ENCODE measurements at places on chromosomes 13 and 19.

GRCh38 chr13:63175536-63175935, 1759.9 kb upstream of the PCDH20 start:
- DNase-seq = no peak

- no peak for DNase-seq
Observed at GRCh38 chr13:48965736-48966135, 10.0 kb upstream of the FNDC3A start.

DNA sequence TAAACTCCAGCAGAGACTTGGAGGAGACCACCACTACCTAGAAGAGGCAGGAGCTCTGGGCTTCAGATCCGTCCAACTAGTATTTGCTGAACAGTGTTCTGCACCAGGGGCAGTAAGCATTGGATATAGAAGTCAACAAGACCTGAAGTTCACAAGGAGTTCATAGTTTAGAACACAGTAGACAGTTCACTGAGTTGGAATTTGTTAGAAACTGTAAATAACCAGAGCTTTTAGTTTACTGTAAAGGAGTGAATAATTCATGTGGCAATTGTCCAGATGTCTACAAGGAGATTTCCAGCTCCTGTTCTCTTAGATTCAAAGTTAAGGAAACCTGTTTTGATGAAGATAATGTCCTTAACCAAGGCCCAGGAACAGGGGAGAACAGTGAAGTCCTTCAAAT, 128.9 kb downstream of the COG6 start:
- no peak for DNase-seq

DNA sequence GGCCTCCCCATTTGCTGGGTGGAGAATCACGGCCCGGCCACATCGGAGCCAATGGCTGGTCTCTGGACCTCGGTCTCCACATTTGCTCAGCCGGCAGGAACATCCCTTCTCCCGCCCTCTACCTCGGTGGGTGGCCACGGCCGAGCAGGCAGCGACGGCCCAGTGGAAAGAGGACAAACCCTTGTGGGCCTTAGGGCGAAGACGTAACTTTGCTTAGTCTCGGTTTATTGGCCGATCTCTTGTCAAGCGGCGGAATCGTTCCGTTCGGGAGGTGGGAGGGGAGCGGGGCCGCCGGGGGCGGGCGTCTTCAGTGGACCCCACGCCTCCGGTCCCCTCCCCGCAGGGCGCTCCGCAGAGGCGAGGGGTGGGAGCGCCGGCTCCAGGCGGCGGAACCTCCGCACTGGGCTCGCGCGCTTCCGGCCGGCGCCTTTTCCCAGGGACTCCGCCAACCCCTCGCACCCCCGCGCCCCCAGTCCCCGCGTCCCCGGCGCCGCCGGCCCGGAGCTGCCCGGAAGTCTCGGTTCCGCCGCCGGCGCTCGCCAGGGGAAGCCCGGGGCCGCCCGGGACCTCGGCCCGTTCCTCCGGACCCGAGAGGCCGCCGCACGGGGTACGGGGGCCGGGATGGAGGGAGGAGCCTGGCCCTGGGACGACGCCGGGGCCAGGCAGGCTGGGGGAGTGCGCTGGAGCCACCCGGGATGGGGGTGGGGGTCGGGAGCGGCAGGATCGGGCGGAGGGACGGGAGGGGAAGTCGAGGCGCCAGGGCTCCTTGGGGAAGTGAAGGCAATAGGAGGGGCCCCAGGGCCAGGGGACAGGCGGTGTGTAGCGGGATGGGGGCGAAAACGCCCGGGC, at the start of gene ZNF580:
Gene ZNF580, plus strand, starts transcription at position 426 of the 849 bp plus-strand sequence. CDS start 1,507 bp downstream, outside the sequence.
- DNase-seq = peak; percentile 52

- DNase-seq = no peak
Observed at GRCh38 chr19:46508206-46508605, 12.5 kb upstream of the PNMA8B start.

DNA sequence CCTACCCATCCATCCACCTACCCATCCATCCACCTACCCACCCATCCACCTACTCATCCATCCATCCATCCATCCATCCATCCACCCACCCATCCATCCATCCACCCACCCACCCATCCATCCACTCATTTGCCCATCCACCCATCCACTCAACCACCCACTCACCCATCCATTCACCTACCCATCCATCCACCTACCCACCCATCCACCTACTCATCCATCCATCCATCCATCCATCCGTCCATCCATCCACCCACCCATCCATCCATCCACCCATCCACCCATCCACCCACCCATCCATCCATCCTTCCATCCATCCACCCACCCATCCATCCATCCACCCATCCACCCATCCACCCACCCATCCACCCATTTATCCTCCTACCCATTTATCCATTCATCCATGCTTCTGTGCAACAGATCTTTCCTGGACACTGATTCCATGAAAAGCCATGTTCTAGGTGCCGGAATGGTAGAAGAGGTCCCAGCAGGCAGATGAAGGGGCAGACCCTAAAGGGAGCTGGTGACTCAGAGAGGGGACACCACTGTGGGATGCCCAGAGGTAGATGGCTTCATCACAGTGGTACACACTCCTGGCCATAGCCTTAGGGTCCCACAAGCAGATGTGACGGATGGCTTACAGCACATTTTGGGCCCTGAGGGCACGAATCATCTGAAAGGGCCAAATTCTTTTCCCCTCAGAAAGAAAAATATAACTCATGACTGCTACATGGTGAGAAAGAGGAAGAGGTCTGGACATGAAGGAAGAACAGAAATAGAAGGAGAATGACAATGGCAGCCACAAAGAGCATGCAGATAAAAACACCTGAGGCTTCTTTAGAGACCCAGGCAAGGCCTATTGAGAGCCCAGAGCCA, 76.0 kb downstream of the KCTD15 start:
- no peak for DNase-seq

- no peak for DNase-seq
Observed at GRCh38 chr19:43743059-43743458, 11.7 kb downstream of the SMG9 start.

DNA sequence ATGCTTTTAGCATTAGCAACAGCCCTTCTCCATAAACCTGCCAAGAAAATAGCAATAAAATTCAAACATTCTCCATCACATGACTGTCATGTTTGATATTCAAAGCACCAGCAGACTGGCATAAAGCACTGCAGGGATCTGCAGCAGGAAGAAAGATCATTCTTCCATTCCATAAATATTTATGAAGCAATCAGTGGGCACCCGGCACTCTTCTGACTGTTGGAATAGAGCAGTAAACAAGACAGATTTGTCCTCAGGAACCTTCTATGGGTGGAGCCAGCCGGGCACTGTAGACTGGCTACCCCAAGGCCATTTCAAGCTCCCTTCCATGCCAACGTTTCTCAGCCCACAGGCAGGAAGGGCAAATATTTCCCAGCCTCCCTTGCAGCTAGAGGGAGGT, 25.5 kb downstream of the PLA2G4C start:
- no peak for DNase-seq

DNA sequence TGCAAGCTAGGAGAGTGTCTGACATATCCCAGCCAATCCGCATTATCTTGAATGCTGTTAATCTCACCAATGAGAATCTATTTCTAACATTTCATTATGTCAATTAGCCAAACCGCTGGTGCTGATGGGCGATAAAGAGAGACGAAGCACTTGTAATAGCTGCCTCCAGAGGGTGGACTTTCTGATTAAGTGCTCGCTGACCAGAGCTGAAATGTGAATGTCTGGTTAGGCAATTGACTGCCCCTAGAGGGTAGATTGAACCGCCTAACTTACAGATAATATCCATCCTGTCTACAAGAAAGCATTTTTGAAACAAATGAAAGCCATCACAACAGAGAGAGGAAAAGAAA, 552 bp upstream of the GRWD1 start:
- no peak for DNase-seq

DNA sequence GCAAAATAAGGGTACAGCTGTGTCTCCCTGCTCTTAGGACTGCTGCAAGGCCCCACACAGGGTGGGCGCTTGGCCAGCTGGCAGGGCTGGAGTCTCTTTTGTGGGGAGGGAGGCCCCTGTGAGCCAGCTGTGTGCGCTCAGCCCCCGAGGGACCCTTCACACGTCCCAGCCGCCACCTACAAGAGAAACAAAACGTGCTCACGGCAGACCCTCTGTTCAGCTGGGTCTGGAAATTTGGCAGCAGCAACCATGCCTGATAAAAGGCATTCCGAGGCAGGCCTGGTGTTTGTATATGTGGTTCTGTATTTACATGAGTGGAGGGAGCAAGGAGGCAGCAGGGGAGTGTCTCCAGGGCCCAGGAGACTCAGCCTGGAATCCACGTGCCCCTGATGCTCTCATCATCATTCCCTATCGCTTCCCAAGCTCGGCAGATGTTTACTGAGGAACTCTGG, 49.7 kb downstream of the CRTC1 start:
- no peak for DNase-seq

- no peak for DNase-seq
Observed at GRCh38 chr13:23985060-23985459, 87.8 kb upstream of the C1QTNF9B start.
